T-helper 2 cell treated with Interferon-gamma antibody and Interleukin-4, amounts not matched to agents 5 μg/mL and 100 μg/mL, for 36 hours (primary cell): ENCODE measurements at places on chromosomes 7 and 10.

DNA sequence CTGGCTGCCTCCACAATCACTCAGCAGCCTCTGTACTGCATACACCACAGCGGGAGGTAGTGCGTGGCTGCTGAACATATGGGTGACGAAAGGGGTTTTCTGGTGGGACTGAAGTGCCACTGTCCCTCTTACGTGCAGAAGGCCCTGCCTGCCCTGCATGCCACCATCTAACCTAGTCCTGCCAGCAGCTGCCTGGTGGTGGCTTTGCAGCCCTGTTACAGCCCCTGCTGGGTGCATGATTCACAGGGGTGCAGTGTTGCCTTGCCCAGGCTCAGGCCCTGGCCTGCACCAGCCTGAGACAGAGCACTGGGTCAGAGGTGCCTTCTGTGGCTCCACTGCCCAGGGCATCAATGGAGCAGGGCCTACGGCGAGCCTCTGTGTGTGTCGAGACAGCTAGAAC, 50.1 kb downstream of the SYPL1 start:
- no peak for DNase-seq

DNA sequence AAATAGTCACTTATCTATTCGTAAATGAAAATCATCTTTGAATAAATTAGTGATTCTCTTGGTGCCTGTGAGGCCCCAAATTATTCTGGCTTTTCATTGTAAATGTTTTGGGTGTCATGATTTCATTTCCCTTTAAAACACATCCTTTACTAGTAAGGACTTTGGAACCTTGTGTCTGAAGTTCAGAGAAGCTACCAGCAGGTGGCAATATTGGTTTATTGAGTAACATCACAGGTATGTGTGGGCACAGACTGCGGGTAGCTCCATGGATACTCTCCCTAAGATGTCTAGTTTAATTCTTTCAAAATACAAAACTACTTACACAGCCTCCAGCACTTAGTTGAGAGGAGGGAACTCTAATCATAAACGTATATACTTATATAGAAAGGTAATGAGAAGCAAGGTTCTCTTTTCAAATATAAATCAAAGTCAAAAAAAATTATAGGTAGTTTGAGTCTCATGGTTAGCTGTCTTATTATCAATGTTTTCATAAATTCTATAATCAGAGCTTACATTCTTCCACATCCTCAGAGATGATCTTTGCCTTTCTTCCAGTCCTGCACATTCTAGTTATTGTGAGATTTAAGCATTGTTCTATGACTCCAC, 449.6 kb downstream of the GRM8 start:
- peak; percentile 11 for DNase-seq

GRCh38 chr10:47314416-47314970, 7.8 kb upstream of the GDF2 start:
- DNase-seq, result no peak

DNA sequence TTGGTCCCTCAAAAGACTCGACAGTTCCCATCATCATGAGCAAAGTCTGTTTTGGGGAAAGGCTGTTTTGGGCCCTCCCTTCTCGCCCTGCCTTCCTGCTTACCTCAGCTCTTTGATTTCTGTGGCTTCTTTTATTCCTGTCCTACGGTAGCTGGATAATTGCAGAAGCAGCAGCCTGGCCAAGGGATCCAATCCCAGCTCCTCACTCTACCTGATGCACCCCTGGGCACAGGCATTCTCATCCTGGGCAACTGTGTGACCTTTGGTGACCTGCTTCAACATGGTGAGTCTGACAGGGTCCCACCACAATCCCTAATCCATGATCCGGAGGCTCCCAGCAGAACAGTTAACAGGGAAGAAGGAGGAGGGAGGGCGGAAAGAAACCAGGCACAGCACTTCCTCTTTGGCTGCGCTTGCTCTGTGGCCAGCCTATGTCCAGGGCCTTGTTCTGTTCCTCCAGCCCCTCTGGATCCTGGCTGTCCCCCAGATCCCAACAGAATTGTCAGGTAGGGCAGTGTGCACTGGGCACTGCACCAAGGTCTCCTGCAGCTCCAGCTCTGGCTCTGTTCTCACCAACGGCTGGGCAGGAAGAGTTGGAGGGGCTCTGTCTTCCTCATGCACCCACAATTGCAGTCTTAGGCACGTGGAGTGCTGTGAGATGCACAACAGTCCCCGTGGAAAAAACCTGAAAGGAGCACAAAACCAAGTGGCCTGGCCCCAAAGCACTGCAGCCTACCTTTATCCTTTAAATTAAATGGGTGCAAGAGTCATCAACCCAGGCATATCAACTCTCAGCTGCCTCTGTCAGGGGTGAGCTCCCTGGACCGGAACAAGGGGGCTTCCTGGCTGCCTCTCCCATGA, 144.4 kb downstream of the PTPN20 start:
- DNase-seq, result no peak

- no peak for DNase-seq
Observed at GRCh38 chr10:98258683-98259454, 9.1 kb downstream of the LOXL4 start.

- no peak for DNase-seq
Observed at GRCh38 chr10:125076121-125076825, 84.1 kb downstream of the CTBP2 start.

DNA sequence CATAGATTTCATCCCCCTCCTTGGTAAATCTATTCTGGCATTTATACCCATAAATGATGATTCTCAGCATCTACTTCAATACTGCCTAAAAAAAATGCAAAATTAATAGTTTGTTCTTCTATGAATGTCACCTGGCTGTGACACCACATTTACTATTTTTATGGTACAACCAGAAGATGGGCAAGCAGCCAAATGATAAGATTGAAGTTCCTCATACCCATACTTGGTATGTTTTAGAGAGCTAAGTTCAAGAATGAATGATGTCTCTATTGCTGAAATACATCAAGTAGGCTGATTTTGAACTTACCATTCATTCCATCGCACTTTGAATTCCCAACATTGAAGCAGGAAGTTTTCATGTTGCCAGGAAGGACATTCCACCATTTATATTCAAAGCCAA, 134.2 kb downstream of the ELAPOR2 start:
- DNase-seq, result no peak
